ENCODE measurements at places on chromosomes 6 and 20.

- no peak for DNase-seq
Observed at GRCh38 chr6:15480525-15480924, 182.3 kb downstream of the DTNBP1 start.

DNA sequence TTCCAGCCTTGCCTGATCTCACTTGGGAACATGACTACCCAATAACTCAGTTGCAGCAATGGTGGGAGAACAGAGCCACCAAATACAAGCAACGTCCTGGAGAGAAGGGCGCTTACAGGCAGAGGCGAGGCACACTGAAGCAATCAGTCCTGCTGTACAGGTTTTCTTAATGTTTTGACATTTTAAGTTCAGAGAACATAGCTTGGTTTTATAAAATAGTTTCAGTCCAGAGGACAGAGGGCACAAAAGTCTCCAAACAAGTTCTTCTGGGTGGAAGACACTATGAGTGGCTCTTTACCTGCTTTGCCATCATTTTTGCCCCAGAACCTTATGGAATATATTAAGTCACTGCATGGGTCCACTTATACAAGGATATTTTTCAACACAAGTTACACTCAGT lies 103.4 kb upstream of the KCNG1 start:
- DNase-seq, result no peak

DNA sequence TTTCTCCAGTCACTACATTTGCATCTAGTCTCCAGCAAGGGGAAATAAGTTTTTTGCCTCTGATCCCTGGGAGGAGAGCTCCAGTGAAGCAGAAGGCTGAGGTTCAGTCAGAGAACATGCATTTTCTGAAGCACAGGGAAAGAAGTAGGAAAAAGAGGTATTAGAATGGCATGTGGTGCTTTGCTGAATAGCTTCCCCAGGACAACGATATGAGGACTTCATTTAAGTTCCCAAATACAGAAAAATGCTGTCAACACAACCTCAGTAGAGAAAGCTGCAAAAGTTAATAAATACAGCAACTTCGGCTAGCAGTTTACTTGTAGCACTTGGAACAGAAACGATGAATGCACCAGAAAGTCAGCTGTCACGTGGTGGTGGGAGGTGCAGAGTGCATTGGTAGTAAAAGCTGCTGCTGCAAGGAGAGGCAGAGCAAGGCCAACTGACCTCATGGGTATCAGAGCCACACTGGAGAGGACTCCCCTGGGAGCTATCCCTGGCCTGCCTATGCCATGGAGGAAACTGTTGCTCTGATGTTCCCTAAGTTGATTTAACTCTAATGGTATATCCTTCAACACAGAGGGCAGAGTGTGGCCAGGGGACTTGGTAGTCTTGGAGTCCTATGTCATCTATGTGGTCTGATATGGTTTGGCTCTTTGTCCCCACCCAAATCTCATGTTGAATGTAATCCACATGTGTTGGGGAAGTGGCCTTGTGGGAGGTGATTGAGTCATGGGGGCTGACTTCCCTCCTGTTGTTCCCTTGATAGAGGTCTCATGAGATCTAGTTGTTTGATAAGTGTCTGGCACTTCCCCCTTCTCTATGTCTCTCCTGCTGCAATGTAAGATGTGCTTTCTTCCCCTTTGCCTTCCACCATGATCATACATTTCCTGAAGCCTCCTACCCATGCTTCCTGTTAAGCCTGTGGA lies 85.9 kb downstream of the ADTRP start:
- DNase-seq, result no peak

DNA sequence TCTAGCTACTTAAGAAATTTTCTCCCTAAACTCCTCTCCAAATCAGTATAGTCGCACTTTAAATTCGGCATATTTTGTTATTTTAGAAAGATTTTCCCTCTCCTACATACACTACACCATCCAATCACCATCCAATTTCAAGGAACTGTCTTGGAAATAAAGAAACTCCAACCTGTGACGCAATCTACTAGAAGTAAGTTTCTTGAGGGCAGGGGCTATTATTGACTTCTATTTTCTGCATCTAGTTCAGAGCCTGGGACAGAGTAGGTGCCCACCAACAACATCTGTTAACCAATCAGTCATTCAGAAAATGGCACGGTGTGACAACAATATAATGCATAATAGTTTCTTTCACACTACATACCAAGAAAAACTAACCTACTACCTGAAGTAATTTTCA lies 3.6 kb downstream of the ATG5 start:
- no peak for DNase-seq

DNA sequence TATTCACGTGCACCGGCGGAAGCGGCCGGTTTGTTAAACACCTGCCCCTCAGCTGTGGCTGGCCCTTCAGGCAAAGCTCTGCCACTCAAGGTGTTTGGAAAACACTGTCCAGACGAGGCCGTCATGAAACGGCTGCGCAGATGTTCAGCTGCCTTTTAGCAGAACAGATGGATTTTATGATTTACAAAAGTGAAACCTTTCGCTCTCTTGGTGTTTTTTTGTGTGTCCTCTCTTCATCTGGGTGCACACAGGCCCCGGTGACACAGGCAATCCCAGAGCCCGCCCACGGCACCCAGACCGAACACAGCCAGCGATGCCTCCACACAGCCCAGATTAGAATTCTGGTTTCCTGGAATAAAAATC lies 397.0 kb downstream of the SMOC2 start:
- no peak for DNase-seq

DNA sequence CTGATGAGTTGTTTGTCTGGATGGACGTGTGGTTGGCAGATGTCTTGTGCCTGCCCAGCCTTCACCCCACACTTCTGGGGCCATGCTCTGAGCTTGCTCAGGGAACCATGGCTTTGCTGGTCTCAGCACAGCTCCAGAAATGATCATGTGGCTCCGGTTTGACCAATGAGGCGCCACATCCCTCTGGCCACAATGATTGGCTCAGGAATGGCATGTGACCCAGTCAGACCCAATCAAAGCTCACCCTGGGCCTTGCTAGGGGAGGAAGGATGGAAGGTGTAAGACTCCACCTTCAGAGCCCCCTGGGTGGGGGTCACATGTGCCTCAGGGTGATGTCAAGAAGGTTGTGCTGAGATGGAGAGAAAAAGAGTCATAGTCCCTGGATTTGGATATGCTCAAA lies 281.6 kb upstream of the SULF2 start:
- no peak for DNase-seq

GRCh38 chr6:167858086-167858591 lies 31.4 kb downstream of the AFDN start:
- DNase-seq, result no peak

- no peak for DNase-seq
Observed at GRCh38 chr20:19881990-19882389, 123.9 kb downstream of the RIN2 start.

GRCh38 chr6:157614026-157614568 lies 208.9 kb upstream of the SNX9 start:
- DNase-seq, result no peak

DNA sequence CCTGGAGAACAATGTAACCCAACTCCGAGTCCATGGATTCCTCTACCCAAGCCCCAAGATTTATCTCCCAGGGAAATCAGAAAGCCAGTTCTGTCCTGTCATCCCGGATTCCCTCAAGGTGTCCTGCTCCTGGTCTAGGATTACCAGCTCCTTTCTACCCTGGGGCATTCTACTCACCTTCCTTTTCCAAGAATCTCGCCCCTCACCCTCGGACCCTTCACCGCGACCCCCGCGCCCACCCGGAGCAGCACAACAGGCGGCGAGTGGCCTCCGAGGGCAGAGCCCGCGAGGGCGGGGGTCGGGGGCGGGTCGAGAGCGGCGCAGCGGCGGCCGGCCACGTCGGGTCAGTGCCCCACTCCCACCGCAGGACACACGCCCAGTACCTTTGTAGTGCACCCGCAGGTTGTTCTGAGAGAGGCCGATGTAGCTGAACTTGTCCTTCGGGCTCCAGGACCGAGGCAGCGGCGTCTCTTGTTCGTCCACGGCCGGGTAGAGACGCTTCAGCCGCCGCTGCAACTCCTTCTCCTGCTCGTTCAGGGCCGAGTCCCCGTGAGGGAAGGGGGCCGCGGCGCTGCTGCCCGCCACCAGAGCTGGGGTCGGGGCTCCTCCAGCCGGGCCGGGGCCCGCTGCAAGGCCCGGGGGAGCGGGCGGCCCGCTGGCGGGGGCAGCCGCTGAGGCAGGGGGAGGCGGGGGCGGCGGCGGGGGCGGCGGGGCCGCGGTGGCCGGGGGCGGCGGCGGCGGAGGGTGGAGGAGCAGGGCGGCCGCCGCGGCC lies 897 bp downstream of the RANBP9 start:
- DNase-seq, result peak; percentile 47

- DNase-seq, result no peak
Observed at GRCh38 chr6:3585320-3585935, 128.6 kb upstream of the SLC22A23 start.

GRCh38 chr6:158047127-158047518 lies 65.5 kb downstream of the SYNJ2 start:
- no peak for DNase-seq

DNA sequence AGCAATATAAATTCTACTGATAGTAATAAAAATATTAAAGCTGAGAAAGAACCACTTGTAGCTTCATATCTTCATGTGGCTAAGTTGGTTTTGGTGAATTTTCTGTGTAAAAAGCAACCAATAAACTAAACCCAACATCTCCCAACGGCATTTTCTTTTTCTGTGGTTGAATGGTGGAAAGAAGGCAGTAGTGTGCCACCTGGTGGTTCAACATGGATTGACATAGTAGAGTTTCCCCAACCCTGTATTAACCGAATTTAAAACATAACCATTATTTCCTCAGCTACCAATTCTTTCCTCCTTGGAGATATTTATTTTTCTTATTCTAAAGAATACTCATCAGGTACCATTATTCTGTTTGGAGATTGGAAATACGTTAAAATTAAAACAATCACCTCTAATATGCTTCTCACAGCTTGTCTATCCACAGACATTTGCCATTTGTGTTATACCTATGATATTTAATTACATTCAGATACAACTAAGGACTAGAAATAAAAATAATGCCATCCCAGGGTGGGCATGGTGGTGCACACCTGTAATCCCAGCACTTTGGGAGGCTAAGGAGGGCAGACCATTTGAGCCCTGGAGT lies 117.1 kb upstream of the EEF1E1 start:
- DNase-seq, result peak; percentile 30

DNA sequence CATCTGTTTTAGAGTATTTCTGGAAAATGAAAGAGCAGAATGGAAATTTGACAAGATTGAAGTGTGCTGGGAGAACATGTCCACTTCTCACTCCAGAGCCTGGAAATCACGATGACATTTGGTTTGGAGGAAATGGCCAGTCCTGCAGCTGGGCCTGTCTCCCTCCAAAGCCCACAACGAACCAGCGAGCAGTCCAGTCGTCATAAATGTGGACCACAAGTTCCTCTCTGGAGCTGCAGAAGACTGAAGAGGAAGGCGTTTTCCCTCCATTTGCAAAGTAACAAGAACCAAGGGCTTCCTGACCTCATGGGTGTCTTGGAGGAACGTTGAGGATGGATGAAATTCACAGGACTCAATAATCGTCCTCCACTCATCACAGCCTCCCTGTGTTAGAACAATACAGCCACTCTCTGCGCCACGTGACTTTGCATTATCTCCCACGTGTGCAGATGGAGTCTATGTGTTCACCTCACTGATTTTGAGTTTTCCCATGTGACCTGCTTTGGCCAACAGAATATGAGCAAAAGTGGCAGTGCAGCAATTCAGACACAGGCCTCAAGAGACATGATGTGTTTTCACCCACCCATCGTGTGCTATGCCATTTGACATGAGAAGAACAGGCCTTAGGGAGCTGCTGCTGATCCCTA lies 9.1 kb upstream of the SPATS1 start:
- no peak for DNase-seq

All from WTC11 (cell line).